Activated effector memory CD4-positive, alpha-beta T cell treated with Interleukin-2 at 50 U/mL for 16 hours (primary cell): ENCODE measurements at places on chromosomes 3 and 15.

GRCh38 chr3:71857956-71858355, 73.0 kb upstream of the PROK2 start:
- DNase-seq, result no peak

- no peak for DNase-seq
Measured at GRCh38 chr3:185280572-185281365, 26.9 kb upstream of the EHHADH start.

- no peak for DNase-seq
Measured at GRCh38 chr3:18232317-18232716, 192.8 kb downstream of the SATB1 start.

- DNase-seq, result no peak
Measured at GRCh38 chr3:189101594-189101993, 70.2 kb upstream of the TPRG1 start.

GRCh38 chr3:194504861-194505260, 18.1 kb upstream of the ATP13A3 start:
- DNase-seq, result no peak

GRCh38 chr3:108134555-108134880, 43.7 kb upstream of the CD47 start:
- DNase-seq, result no peak

- no peak for DNase-seq
Measured at GRCh38 chr3:67692621-67693020, 38.2 kb upstream of the SUCLG2 start.

DNA sequence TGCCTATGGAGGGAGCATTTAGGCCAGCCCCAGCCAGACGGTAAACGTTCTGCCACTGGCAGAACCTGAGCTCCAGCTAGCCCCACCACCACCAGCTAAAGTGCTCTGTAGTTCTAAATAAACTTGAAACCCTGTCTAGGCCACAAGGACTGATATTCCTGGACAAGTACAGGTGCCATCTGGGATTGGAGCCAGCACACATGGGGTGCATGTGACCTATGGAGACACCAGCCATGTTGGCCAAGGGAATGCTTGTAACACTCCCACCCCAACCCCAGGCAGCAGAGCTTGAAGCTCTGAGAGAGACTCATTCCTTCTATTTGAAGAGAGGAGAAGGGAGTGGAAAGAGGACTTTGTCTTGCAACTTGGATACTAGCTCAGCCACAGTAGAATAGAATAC, 284.5 kb upstream of the DCBLD2 start:
- DNase-seq, result no peak

DNA sequence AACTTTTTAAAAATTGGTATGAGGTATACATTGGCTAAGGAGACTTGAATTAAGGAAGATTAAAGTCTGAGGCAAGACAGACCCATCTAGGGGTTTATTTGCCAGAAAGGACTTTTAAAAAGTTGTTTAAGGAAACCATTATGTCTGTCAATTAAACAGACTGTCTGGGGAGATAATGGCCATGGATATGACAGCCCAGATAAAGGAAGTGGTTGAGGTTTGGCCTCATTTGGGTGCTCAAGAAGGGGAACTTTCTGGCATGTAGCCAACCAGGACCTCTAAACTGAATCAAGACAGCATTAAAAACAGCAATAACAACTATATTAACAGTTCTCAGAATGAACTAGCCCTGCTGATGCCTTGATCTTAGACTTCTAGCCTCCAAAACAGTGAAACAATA, 9.9 kb upstream of the CD200R1L start:
- DNase-seq, result no peak

DNA sequence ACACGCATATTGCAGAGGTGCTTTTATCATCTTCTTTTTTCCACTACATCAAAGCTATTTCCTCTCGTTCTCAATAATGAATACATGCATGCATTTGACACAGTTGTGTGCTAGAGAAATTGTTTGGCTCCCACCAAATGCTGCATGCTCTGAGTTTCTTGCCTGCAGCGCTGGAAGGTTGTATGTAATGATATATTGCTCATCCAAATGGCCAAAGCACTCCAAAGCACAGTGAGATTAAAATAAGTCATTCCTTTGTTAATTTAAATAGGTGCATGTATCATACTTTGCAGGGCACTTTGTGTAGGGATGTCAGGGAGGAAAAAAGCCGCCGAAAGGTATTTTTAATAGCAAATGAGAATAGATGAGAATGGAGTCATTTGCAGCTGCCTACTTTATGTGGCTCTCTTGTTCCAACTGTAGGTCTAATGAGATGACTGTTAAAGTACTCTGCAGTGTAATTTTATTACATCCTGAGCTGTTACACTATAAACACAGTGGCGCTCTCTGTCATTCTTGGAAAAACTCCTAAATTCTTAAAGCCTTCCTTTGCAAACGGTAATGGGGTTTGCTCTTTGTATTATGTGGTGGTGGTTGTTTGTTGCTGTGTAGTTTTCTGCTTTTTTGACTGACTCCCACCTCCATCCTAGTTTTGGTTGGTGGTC, 56.9 kb upstream of the SKOR1 start:
- DNase-seq, result no peak

GRCh38 chr15:84143753-84144314, 91.7 kb upstream of the GOLGA6L4 start:
- DNase-seq, result no peak

- no peak for DNase-seq
Measured at GRCh38 chr3:192156382-192156781, 571.0 kb downstream of the FGF12 start.

- DNase-seq, result no peak
Measured at GRCh38 chr15:63539998-63540397, 35.6 kb downstream of the USP3 start.

DNA sequence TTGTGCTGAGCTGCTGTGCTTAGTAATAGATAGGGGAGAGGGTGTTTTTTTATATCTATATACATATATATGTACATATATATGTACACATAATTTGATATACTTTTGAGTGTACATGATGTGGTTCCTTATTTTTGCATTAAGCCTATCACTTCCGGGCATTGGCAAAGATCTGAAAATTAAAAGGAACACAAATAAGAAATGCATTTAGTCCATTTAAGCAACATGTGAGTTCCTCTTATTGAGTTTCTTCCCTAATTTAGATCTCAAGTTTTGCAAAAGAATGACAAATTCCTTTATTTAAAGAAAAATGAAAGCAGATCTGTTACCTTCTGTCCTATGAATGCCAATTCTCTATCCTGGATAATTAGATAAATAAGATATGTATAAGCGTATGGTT, 435.1 kb downstream of the LPP start:
- no peak for DNase-seq

GRCh38 chr3:152327203-152327602, 58.5 kb downstream of the MBNL1 start:
- DNase-seq, result no peak

DNA sequence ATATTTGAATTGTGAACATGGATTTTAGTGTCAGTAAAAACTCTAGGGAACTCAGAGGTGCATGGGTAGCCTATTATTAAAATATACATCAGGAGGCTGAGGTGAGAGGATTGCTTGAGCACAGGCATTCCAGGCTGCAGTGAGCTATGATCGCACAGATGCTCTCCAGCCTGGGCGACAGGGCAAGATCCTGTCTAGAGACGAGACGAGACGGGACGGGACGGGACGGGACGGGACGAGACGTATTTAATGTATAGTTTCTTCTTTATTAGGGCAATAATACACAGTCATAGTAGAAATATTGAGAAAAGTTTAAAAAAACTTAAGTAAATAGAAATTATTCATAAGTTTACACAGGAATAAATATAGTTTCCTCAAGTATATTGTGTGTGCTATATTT, 89.3 kb downstream of the DIPK2A start:
- no peak for DNase-seq

DNA sequence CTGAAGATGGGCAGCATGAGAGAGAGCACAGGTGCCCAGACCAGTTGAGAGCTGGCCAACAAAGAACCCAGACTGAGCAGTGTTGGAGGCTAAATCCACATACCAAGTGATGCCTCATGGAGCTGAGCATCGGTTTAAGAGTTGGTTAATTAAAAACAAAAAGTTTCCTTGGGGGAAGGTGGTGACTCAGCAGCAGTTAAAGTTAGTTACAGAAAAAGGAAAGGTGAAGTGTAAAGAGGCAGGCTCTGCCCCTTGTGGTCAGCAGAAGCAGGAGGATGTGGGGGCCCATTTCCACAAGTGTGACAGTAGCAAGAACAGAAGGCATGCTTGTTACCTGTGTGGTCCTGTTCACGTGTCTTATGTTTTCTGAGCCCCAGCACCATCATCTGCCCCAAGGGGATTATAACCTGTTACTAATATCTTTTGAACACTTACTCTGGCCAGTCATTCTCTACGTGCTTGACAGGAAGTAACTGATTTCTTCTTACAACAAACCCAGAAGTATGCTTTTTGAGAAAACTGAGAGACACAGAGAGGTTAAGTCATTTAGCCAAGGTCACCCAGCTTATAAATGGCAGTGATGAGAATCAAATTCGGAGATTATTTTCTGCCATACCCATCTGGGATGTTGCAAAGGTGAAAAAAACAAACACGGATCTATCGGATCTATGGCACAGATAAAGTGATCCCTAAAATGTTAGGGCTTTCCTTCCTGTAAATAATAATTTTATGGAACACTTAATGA, 91.0 kb downstream of the EPHB1 start:
- no peak for DNase-seq

DNA sequence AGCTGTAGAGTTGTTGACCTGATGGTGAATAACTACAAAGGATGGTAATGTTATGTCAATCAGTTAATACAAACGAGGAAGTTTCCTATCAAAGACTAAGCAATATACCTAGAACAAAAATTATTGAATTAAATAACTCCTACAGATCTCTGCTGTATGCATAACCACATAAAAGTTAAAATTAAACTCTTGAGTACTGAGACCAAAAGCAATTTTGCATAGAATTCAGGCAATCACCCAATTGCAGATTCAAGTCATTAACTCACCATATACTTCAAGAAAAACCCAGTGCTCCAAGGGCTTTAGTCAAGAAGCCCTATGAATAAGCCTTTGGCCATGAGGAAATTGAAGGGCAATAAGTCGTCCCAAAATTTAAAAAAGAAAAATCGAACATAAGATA, 518.8 kb downstream of the MECOM start:
- no peak for DNase-seq

- DNase-seq, result no peak
Measured at GRCh38 chr3:111763968-111764367, 95.1 kb upstream of the PHLDB2 start.

GRCh38 chr3:135889443-135889842, 76.1 kb upstream of the PPP2R3A start:
- DNase-seq, result no peak

DNA sequence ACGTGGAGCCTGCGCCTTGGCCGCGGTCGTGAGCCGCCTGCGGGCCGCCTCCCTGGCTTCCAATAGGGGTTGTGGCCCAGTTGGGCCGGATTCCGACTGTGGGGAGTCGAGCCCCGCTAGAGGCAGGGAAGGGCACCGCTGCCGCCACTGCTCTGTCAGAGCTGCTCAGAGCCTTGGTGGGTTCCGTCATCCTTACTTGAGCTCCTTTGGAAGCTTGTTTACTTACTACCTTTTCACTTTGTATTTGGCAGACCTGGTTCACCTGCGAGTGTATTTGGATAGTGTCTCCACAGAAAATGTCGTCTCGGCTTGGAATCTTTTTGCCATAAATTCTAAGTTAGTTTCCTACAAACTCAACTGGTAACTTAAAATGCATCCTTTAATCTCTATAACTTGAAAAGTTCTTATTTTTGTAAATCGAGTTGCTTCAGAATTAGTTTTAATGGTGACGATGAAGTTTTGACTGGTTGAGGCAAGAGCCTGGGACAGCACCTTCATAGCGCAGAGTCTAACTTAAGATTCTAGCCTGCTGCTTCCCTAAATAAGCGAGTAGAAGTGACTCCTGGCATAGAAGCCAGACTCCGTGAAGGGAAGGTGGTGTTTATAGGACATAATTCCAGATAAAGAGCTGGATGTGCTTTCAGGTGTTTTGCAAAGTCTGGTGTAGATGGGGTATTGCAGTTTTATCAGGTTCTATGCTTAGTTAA, 800 bp downstream of the DAG1 start:
- no peak for DNase-seq

GRCh38 chr3:21781355-21781754, 30.3 kb upstream of the ZNF385D start:
- no peak for DNase-seq

GRCh38 chr3:128867200-128868125, 12.0 kb upstream of the ACAD9 start:
- DNase-seq, result no peak

DNA sequence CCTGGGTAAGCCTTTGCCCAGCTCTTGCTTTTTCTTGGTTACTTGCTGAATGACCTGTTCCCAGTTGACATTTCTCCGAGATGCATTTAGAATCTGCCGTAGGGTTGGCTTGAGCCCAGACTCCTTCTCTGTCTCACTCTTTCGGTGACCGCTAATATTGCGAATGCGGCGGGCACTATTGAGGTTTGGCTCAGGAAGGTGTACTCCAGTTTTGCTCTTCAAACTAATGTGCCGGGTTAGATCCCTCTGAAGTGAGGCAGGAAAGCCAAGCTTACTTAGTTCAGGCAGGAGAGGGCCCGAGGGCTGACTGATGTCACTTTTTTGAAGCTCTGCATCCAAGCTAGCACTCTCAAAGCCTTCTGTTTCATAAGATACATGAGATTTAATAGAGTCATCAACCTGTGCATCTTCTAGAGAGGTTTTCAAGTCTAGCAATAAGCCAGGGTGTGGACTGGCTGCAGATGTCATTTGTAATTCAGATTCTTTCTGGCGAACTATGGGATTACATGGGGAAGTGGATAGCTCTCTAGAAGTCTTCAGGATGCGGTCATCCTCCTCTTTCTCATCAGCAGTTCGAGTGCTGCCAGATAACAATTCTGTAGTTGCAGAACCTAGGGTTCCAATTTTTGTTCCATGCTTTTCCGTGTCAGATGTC, 41.0 kb downstream of the ZNF106 start:
- no peak for DNase-seq
